A673 (cell line): ENCODE measurements at places on chromosomes 5 and 9.

GRCh38 chr5:126562823-126563222, 32.2 kb downstream of the ALDH7A1 start:
- DNase-seq, result no peak

- peak; percentile 61 for DNase-seq
Observed at GRCh38 chr9:5442400-5443011, 4.8 kb upstream of the PLGRKT start.

GRCh38 chr5:87182649-87183048, 85.0 kb upstream of the RASA1 start:
- DNase-seq, result no peak

GRCh38 chr9:123522251-123522650, 166.3 kb downstream of the CRB2 start:
- no peak for DNase-seq

DNA sequence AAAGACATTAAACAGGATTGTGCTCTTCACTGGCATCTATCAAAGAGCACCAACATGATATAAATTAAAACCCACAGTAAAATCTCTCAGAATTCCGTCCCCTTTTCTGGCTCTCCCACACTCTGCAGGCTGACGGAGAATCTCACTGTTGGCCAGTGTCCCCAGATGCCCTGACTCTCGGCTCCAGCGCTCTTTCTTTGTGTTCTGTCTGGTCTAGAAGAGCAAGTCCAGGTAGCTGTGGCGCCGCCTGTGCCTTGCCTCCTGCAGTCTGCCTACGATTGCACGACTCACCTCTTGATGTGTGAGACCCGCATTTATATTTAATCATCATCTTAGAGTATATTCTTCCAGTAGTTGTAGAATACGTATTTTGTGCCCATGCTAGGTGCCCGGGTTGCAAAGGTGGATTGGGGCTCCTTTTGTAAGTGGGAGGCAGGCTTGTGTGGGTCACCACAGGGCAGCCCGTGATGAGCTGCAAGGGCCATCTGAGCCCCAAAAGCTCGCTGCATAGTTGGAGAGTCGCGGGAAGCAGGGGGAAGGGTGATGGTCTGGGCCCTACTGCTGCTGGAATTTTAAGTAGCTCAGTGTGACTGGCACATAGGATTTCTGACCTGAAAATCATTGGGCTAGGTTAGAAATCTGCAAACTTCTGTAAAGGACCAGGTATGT, 55.6 kb downstream of the EHMT1 start:
- no peak for DNase-seq
